ENCODE measurements at places on chromosomes 12 and 14.

DNA sequence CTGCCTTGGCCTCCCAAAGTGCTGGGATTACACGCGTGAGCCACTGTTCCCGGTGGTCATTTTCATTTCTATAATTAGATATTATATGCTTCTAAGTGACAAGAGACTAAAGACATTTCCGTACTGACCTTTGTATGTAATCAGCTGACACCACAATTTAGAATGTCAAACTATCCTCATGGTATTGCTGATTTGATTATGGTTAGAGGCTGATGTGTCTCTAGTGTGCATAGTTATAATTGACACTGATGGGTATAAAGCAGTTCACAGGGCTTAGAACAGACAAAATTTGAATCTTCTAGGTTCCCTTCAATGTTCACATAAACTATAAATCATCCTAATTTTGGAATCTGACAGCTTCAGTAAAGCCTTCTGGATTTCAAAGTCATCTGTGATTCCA, 192.7 kb downstream of the PTPRO start:
- DNase-seq: no peak

DNA sequence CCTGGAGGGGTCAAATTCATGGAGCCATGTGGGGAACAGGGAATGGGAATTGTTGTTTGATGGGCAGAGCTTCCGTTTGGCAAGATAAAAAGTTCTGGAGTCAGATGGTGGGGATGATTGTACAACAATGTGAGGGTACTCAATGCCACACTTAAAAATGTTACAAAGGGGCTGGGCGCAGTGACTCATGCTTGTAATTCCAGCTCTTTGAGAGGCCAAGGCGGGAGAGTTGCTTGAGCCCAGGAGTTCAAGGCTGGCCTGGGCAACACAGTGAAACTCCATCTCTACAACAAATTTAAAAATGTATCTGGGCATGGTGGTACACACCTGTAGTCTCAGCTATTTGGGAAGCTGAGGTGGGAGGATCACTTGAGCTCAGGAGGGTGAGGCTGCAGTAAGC, 66.0 kb upstream of the DIO3 start:
- no peak for DNase-seq

DNA sequence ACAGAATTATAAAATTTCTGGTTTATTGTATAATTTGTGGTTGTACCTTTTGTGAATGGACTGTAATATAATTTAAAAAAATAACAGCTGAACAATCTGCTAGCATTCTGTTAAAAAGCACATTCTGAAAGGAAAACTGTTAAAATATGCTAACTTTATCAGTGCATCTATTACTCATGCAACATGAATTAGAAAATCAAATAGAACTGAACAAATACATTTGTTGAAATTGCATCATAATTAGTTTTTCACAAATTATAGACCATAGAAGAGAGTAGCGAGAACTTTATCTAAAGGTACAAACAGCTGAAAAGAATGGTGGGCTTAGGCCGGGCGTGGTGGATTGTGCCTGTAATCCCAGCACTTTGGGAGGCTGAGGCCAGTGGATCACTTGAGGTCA, 33.0 kb downstream of the PTPN21 start:
- DNase-seq: no peak

GRCh38 chr12:104121001-104121400, 17.0 kb downstream of the NFYB start:
- peak; percentile 40 for DNase-seq

- DNase-seq: no peak
These were observed 1135.0 kb downstream of the GALC start for GRCh38 chr14:86858031-86858430.

- DNase-seq: no peak
These were observed 6.8 kb downstream of the TAS2R46 start for GRCh38 chr12:11055306-11055705.

GRCh38 chr12:77973579-77973978, 142.9 kb downstream of the NAV3 start:
- DNase-seq: no peak

DNA sequence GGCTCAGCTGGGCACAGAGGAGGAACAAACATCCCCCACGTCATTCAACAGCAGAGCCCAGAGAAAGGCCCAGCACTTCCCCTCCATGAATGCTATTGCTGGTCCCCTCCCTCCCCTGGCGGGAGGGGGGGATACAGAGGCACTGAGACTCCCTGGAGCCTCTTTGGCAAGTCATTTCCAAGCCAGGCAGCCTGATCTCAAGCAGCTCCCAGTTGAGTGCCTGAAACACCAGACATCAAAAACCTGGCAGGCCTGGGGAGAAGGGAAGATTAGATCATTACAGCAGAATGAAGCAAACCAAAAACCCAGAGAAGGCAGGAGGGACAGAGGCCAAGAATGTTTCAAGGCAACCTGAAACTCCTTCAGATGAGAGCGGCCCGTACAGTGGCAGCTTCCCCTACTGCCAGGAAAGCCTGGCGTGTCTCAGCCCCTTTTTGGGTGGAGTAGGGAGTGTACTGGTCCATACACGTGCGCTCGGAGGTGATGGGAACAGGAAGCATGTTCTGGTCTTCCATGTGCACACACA, 92.1 kb downstream of the LRRC74A start:
- DNase-seq: peak; percentile 70

DNA sequence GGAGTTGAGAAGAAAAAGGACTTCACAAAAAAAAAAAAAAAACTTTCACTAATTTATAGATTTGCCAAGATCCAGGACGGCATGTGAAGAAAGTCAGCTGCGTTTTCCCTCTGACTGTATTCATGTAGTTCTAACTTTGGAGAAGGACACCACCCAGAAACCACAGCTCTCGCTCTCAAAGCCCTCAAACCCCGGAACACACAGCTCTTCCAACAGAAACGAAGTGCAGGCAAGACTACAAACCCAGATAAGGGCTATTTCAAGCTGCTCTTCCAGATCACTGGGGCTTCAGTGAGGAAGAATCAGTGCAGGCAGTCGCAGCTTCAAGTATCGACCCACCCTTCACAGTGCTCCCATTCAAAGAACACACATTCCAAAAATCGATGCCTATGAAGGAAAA, 13.2 kb downstream of the KCNH5 start:
- no peak for DNase-seq

GRCh38 chr12:67364228-67364627, 95.1 kb downstream of the CAND1 start:
- no peak for DNase-seq

GRCh38 chr12:94710933-94711332, 60.6 kb upstream of the TMCC3 start:
- no peak for DNase-seq

GRCh38 chr12:80941916-80942315, 4.2 kb upstream of the LIN7A start:
- no peak for DNase-seq
